ENCODE measurements at places on chromosomes 1 and 21.

- no peak for DNase-seq
These were observed 131.6 kb downstream of the BEND5 start for GRCh38 chr1:48644905-48645605.

- no peak for DNase-seq
These were observed 25.2 kb downstream of the FHAD1 start for GRCh38 chr1:15272009-15272781.

GRCh38 chr1:222306512-222306911 is 241.4 kb downstream of the HHIPL2 start:
- no peak for DNase-seq

DNA sequence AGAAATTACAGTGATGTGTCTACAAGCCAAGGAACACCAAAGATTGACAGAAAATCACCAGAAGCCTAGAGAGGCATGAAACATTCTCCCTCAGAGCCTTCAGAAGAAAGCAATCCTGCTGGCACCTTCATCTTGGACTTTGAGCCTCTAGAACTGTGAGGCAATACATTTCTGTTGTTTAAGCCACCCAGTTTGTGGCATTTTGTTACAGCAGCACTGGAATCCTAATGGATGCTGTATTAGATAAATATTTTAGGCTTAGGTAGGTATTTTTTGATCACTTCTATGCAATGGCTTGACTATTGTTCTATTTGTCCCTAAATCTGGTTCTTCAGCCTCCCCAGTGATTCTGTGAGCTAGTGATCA is 453.1 kb downstream of the LTN1 start:
- DNase-seq: no peak

DNA sequence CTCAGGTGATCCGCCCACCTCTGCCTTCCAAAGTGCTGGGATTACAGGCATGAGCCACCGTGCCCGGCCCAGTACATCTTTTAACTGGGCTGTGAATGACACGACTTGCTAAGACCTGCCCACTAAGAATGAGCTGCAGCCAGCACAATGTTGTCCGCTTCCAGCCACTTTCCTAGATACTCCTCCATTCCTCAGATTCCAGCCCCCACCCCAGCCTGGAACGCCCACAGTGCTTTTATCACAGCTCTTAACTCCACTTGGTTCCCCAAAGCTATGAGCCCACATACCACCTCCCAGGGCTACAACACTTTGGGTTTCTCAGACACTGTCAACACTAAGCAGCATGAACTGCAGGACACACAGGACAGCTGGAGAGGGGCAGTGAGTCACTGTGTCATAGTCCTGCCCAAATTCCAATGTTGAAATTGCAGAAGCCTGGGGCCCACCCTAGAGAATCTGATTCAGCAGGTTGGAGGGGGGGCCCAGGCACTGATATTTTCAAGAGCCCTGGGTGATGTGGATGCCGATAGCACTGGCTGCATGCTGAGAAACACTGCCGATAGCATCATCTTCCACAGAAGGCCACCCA is 58.0 kb downstream of the ACBD3 start:
- no peak for DNase-seq

GRCh38 chr1:9349331-9349851 is 56.7 kb downstream of the SPSB1 start:
- no peak for DNase-seq

DNA sequence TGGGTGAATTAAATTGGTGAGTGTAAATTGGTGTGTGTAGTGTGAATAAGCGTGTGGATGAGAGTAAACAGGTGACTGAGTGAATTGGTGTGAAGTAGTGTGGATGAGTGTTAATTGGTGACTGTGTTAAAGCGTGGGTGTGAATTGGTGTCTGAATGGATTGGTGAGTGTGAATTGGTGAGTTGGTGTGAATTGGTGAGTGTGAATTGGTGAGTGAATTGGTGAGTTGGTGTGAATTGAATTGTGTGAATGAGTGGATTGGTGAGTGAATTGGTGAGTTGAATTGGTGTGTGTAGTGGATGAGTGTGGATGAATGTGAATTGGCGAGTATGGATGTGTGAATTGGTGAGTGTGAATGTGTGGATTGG is 8.3 kb downstream of the AURKAIP1 start:
- no peak for DNase-seq

GRCh38 chr1:153963850-153964331 is 554 bp upstream of the SLC39A1 start:
- no peak for DNase-seq

GRCh38 chr1:85065550-85065949 is 17.2 kb upstream of the MCOLN3 start:
- no peak for DNase-seq

GRCh38 chr1:25724966-25725365 is 75.0 kb upstream of the SELENON start:
- DNase-seq: no peak

- DNase-seq: no peak
These were observed 117.7 kb upstream of the IVNS1ABP start for GRCh38 chr1:185434721-185435120.

DNA sequence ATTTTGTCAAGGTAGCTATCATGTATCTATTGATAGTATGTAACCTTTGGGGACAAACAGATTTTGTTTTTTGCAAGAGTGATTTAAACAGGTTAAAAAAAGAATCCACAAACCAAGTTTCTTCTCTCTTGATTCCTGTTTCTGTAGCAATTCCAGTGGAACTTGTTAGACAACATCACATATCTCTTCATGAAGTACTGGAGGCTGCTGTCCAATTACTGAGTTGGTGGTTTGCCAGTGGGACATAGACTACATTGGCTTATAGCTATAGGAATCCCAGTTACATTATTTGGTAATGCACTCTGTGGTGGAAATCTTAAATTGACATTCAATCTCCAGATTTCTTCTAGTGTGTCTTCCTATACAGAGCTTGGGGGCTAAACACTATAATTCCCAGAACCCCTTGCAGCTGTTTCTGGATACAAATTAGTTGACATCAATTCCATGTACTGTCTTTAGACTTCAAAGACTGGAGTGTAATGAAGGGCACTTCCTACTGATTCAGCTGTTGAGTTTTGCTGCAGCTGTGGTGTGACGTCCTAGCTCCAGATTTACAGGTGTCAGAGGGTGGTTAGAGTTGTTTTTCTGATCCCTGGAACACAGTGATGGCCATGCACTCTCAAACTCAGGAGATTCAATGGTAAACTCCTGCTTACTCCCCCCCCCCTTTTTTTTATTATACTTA is 29.4 kb upstream of the GCLM start:
- no peak for DNase-seq

- DNase-seq: no peak
These were observed 5.0 kb upstream of the AHCYL1 start for GRCh38 chr1:109979489-109980091.

GRCh38 chr1:145892486-145893087 is 6.9 kb upstream of the ANKRD35 start:
- no peak for DNase-seq

- DNase-seq: no peak
These were observed 71.3 kb upstream of the FBXO28 start for GRCh38 chr1:224042557-224043118.

GRCh38 chr1:171984262-171984661 is 143.0 kb downstream of the DNM3 start:
- no peak for DNase-seq

DNA sequence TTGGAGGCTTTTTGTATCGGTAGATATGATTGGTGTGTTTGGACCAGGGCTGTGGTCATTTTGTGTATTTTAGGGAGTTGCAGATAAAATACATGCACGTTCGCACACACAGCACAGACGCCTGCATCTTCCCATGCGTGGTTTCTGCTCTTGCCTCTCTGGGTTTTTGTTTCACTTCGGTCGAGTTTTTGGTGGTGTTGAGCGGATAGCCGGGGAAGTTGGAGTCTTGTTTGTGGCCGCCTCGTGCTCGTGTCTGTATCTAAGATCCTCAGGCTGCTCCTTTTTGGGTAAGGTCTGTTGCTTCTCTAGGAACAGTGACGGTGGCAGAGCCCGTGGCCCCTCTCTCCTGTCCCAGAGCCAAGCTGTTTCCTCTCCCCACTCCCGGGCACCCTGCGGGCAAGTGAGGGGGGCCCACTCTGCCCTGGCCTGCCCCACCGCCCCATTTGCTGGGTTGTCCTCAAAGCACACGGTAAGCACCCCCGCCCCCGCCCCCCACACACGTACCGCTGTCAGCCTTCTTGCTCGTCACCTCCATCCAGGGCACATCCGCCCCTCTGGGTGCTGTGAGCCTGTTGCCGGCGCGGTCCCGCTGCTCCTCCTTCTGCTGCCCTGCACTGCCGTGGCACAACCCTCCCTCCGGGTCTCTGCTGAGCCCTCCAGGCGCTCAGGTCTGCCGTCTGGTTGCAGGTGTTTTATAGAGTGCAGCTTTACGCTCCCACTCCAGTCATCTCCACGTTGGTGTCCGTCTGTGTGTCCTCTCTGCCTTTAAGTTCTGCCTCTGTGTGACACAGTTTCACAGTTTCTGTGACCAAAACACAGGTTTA is 51.9 kb downstream of the AGPAT3 start:
- DNase-seq: no peak

- DNase-seq: no peak
These were observed 9.7 kb upstream of the WARS2 start for GRCh38 chr1:119150150-119150549.

DNA sequence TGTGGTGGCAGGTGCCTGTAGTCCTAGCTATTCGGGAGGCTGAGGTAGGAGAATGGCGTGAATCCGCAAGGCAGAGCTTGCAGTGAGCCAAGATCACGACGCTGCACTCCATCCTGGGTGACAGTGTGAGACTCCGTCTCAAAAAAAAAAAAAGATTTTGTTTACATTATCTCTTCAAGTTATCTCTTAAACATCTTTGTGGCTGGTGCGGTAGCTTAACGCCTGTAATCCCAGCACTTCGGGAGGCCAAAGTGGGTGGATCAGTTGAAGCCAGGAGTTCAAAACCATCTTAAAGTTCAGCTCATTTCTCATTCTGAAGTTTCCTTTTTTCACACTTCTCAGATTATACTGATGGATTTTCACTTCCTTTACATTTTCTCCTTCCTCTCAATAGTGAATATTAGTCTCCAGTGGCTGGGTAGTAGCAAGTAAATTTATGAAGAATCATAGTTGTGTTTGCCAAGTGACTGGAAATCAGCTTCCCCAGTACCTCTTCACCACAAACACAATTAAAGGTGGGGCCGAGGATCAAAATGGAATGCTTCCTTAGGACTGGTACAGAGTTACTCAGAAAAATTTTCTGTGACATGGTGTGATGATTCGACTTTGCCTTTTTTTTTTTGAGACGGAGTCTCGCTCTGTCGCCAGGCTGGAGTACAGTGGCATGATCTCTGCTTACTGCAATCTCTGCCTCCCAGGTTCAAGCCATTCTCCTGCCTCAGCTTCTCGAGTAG is 13.8 kb downstream of the PIP5K1A start:
- DNase-seq: no peak

DNA sequence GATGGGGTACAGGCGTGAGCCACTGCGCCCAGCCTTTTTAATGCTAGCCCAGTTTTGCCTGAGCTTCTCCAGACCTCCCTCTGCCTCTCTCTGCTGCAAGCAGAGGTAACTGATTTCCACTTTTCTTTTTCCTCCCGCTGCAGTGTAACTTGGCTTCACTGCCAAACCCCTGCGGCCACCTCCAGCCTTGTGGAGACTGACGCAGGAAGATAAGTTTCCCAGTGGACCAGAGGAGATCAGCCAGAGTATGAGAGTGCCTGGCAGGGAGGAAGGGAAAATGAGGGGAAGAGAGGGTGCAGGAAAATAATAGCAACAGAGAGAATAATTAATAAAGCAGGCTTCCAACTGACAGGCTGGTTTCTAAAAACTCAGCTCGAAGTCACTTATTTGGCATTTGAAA is 143.7 kb downstream of the PCNX2 start:
- no peak for DNase-seq

DNA sequence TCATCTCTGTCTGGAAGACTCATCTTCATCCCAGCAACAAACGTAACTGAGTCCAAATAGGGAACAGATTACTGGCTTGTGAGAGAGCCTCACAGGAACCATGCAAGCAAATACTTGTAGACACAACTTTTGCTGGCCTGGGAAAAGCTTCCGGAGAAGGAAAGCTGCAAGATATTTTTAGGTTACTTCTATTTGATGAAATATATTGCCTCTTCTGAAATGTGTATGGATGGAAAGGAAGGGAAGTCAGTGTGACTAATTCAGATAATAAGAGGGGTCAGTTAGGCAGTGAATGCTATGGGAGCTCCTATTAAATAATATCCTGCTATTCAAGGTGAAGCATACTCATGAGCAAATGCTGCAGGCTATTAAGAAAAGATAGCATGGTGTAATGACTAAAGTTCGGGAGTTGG is 20.4 kb upstream of the FGGY start:
- no peak for DNase-seq

DNA sequence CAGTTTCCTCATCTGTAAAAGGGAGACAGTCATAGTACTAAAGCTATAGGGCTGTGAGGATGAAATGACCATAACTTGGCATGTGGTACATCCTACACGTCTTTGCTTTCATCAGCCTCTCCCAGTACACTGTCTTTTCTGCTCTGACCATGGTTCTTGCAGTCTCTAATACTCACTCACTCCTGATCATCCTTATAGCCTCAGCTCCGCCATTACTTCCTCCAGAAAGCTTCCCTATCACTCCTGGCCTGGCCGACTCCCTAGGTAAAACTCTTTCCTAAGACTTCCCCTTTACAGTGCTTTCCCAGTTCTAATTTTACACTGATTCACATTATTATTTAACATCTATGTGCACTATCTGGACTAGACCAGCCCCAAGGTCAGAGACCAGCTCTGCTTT is 5.0 kb upstream of the MRPL24 start:
- DNase-seq: no peak

GRCh38 chr21:33733601-33734000 is 91.3 kb downstream of the ITSN1 start:
- no peak for DNase-seq

- DNase-seq: no peak
These were observed 24.5 kb downstream of the HTR6 start for GRCh38 chr1:19689085-19689757.

- DNase-seq: no peak
These were observed 23.8 kb downstream of the KCNA2 start for GRCh38 chr1:110582378-110582777.

DNA sequence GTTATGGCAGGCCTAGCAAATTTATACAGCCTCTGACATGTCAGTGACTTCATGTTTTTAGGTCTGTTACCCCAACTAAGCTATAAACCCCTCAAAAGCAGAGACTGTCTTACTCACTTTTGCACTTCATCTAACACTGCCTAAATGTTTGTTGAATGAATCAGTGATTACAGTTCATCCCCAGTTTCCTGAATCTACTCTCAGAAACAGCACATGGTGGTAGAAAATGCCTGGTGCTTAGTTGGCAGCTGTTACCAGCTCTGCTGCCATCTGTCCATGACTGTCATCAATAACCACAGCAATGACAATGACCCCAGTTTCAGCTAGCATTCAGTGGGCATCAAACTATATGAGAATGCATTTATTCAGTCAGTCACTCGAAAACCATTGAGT is 110.5 kb upstream of the SERBP1 start:
- no peak for DNase-seq

- no peak for DNase-seq
These were observed 18.5 kb upstream of the TBX15 start for GRCh38 chr1:119006406-119007279.
